D721Med (cell line): ENCODE measurements at places on chromosomes 6 and 20.

DNA sequence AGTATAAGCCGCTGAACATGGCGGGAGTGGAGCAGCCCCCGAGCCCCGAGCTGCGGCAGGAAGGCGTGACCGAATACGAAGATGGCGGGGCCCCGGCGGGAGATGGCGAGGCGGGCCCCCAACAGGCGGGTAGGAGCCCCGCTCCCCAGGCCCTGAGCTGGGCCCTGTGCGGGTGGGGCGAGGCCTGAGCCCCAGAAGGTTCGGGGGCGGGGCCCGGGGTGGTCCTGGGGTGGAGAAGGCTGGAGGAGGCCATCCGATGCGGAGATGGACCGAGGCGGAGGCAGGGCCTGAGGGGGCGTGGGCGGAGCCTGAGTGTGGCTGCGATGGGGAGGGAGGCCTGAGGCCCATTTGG, 7.1 kb downstream of the L3MBTL1 start:
- no peak for DNase-seq

DNA sequence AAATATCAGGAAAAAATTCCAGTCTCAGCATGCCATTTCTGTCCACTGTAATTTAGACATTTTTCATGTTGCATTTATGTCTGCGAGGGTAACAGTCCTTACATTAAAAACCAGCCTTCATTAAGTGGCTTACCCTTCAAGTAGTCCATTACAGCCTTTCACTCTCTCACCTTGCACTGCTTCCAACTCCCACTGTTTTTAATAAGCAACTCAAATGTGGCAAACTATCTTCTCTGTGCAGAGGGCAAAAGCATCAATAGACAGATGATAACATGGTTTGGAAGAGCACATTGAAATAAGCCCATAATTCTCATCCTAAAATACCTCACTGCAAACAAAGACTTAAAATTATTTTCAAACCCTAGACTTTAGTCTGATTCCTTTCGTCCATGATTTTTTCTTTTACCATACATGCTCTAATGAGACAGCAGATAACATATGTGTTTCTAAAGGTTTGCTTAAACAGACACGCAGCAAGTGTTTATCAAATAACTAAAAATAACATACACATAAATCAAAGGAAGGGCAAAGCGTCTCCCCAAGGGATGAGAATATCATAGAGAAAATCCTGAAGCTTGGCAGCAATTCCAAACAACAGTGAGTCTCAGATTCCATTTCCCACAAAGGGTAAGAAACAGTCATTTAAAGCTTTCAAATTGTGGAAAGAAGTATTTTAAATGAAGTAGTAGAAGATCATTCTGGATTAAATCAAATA, 130.4 kb downstream of the PTPRK start:
- no peak for DNase-seq

- DNase-seq: no peak
These were observed 10.6 kb upstream of the ZNF76 start for GRCh38 chr6:35248965-35249364.

- DNase-seq: no peak
These were observed 45.0 kb downstream of the NT5E start for GRCh38 chr6:85494547-85495536.
